Midbrain (tissue), 1 donor: ENCODE measurements at places on chromosomes 3 and 15.

DNA sequence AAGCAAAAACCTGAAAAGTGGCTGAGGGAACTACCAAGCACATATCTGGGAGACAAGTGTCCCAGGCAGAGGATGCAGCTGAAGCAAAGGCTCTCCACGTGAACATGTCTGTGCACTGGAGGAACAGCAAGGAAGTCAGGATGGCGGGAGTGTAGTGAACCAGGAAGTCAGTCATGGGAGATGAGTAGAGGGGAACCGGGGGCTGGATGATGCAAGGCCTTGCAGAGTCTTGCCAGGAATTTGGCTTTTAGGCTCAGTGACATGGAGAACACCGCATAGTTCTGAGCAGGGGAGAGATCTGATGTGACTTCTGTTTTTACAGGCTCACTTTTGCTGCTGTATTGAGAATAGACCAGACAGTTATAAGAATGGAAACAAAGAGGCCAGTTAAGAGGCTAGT, 19.0 kb downstream of the C2CD4A start:
- DNase-seq: no peak

- DNase-seq: peak; percentile 33
Observed at GRCh38 chr15:60932051-60932915, 296.8 kb downstream of the RORA start.

- DNase-seq: no peak
Observed at GRCh38 chr3:144444061-144444460, 472.4 kb downstream of the DIPK2A start.

- DNase-seq: no peak
Observed at GRCh38 chr3:130712718-130713423, 33.8 kb downstream of the PIK3R4 start.

DNA sequence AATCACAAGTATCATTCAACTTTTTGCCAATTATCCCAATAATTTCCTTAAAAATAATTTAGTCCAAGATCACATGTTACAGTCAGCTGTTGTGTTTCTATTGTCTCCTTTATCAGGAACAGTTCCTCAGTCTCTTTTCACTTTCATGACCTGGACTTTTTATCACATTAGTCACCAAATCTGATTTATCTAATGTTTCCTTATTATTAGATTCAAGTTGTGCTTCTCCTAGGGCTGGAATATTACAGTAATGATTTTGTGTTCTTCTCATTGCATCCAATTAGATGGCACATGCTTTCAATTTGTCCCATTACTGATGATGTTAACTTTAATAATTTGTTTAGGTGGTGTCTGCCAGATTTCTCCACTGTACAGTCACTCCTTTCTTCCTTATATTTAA, 66.3 kb upstream of the DCBLD2 start:
- no peak for DNase-seq

DNA sequence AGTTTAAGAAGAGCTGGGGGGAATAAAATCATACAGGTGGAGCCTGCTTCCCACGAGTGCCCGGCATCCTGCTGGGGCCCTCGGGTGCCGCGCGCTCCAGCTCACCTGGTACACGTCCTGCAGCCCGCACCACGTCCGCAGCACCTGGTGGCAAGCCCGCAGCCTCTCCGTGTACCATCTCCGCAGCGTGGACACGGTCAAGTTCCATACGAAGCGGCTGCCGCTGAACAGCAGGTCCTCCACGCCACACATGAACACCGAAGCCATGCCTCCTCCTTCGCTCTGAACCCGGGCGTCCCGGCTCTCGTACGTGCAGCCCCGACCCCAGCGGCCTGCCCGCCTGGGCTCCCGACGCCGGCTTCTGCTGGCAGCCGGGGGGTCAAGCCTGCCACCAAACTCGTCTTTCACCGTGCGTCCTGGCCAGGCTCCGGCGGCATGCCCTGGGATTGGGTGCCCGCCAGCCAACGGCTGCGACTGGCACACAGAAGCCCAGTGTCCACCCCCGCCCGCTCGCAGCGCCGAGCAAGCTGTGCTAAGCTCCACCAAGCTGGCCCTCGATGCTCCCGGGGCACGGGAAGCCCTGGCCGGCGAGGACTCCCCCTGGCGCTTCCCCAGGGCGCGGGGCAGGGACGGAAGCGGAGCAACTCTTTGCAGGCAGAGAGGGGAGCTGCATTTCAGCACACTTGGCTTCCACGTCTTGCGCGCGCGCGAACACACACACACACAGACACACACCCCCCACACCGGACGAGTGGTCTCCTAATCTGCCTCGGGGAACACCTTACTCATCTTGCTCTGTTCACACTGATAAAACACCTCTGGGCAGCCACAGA, at the start of gene FRMD4B:
TSS of gene FRMD4B (minus strand) at position 366 of the 833 bp plus-strand sequence. CDS start at position 267, 99 bp downstream.
- DNase-seq: peak; percentile 92

DNA sequence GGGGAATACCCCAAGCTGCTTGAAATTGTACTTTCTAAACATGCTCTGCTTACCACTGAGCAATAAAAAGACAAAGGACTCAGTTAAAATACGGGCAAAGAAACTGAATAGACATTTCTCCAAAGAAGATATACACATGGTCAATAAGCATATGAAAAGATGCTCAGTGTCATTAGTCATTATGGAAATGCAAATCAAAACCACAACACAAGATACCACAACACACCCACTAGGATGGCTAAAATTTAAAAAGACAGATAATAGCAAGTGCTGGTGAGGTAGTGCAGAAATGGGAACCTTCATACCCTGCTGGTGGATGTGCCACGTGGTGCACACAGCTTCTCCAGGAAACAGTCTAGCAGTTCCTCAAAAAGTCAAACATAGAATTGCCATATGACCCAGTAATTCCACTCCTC, 21.3 kb downstream of the LRIG1 start:
- no peak for DNase-seq

DNA sequence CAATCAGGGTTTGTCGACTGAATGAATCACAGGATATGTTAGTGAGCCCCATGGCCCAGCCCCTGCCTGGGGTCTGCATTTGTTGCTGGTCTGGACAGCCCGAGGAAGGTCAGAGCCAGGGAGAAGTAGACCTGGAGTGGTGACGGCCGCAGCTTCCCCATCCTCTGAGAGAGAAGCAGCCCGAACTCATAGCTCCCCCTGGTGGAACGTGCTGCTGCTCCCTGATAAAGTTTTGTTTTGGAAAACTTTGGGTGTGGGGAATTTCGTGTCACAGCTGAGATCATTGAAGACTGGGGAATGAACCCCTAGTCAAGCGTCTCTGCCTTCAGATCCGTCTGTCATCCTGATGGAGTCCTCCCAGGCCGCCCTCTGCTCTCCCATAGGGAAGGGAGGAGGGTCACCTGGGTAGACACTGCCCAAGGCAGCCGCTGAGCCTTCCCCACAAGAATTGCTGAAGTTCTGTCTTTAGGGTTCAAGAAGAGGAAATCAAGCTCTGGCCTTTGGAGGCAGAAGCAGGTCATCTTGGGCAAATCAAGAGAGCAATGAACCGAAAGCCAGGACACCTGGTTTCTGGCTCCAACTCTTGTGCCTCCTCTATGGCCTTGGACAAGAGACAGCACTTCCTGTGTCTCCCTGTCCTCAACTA, 60.5 kb downstream of the GLDN start:
- peak; percentile 8 for DNase-seq

GRCh38 chr3:110470310-110470709, 601.3 kb upstream of the NECTIN3 start:
- DNase-seq: no peak

GRCh38 chr15:65264863-65265430, 21.7 kb downstream of the PARP16 start:
- DNase-seq: no peak

GRCh38 chr3:15405448-15406050, 21.8 kb downstream of the METTL6 start:
- peak; percentile 26 for DNase-seq

GRCh38 chr15:35911052-35911777, 365.2 kb upstream of the DPH6 start:
- no peak for DNase-seq

DNA sequence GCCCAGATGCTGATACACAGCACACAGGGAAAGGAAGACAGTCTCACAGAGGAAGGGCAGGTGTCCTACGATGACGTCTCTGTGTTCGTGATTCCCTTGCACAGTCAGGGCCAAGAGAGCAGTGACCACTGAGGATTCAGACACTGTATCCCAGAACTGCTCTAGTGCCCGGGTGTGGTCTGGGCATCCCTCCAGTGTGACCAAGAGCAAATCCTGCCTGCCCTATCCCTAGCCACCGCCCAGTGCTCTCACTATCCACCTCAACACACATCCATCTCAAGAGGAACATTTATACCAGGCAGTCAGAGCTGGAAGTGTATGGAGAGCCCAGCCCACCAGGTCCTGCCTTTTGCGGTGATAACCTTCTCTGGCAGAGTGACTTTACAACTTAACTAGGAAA, 4.1 kb downstream of the PPM1M start:
- no peak for DNase-seq

DNA sequence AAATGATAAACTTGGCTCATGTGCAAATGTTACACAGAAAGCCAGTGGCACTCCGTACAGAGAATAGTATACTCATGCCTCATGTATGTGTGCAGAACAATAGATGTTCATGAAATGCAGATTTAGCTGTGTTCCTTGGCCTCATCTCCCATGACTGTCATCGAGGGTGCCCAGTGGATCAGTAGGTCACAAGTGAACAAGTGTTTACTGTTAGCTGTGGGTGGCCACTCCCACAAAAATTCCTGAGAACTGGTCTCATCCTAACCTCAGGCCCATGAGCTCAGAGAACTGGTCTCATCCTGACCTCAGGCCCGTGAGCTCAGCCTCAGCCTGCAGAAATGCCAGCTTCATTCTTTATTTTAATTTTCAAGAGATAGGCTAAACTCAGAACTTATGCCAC, 124.1 kb downstream of the GADL1 start:
- DNase-seq: no peak

- DNase-seq: no peak
Observed at GRCh38 chr15:69996321-69997160, 101.2 kb downstream of the TLE3 start.

DNA sequence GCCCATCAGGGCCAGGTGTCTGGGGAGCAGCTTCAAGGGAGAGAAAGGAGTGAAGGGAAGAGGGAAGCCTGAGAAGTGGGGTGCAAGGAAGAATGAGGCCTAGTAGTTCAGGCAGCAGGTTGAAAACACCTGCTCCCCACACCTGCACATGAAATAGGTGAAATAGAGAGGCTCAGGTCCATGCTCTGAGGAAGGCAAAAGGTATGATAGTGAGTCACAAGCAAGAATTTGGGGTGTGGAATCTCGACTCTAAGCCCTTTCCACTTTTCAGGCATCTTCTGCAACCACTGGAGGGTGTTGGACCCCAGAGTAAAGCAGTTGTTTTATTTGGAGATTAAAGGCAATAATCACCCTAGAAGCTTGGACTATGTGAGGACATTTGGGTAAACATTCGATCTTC, 157.5 kb downstream of the CTNNB1 start:
- no peak for DNase-seq

DNA sequence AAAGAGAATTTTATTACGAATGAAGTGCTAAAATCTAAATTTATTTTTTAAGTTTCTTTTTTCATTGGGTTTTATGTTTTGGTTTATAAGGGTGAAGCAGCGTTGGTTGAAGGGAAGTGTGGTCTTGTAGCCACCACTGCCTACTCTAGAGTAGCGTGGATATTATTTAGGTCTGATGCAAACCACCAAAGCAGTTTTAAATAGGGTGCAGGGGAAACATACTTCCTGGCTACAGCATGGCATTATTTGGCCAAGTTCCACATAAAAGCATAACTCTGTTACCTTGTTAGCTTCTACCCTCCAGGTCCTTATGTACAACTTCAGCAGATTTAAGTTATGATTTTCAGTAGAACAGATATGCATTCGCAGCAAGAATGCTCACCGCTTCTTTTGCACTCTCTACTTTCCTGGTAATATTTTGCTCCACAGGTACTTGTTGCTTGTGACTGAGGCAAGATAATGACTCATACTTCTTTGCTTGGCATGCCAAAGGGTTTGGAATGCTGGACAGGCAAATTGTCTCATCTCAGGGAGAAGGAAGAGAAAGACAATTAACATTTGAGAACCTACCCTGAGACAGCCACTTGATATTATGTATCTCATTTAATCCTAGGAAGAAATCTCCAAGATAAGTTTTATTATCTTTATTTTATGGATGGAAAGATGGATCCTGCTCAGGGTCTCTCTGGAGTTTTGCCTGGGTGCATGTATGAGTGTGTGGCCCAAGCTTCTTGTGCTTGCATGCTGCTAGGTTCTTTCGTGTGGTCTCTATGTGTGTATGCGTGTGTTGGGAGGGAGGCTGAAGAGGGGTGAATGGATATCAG, 5.4 kb downstream of the TGFBR2 start:
- DNase-seq: no peak

- peak; percentile 31 for DNase-seq
Observed at GRCh38 chr3:121995161-121996137, 26.6 kb downstream of the ILDR1 start.

DNA sequence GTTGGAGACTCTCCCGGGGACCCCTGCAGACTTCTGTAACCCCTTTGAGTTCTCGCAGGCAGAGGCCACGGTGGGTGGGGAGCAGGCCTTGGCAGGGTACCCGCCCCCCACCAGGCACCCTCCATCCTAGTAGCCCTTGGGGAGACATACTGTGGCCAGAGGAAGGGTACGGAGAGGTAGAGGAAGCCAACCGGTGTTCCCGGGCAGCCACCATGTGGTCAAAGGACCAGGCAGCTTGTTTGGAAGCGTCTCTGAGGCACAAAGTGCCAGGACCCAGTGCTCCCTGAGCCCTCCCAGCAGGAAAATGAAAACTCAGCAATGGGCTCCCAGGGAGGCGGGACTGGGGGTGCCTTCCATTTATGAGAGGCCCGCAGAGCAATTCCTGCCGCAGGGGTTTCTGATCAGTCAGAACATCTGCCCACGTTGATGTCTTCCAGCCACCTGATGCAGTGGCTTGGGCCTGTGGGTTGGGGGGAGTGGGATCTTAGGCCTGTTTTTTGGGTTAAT, 53.0 kb upstream of the CGNL1 start:
- no peak for DNase-seq

- DNase-seq: no peak
Observed at GRCh38 chr15:90840157-90840855, 28.1 kb upstream of the FURIN start.

DNA sequence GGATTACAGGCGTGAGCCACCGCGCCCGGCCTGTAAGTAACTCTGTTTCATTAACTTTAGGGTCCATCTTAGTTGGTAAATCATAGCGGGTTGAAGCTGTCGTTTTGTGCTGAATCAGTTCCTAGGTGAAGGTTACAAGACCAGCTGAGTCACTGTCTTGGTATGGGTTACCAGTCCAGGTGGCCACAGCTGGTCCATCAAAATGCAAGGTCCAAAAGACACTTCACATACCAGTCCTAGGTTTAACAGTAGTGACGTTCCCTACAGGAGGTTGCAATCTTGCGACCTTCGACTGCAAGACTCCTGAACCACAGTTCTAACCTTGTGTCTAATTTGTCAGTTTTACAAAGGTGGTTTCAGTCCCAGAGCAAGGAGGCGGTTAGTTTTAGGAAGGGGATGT, 160.1 kb upstream of the ATP10A start:
- DNase-seq: no peak

DNA sequence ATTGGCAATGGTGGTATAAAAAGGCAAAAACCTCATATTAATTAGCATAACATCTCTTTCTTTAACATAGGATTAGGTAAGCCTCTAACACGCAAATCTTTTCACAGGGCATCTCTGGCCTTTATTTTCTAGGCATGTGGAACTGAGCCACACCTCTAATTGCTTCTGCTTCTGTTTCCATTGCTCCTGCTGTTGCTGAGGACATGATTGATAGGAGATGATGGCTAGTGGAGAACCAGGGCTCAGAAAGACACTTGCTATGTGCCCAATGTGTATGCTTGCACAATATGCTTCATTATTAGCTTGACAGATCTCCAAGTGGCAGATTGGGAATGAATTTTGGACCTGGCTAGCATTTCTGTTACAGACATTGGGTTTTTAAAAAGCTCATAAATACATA, 114.5 kb downstream of the EPHA3 start:
- no peak for DNase-seq

GRCh38 chr3:136516656-136517055, 235.5 kb downstream of the STAG1 start:
- no peak for DNase-seq

- DNase-seq: no peak
Observed at GRCh38 chr15:43239732-43240491, 19.1 kb upstream of the EPB42 start.
